ENCODE measurements at places on chromosomes 4 and X.

GRCh38 chr4:52572936-52573485, 86.1 kb downstream of the USP46 start:
- DNase-seq = peak; percentile 17

GRCh38 chr4:13528821-13529127, 15.5 kb downstream of the NKX3-2 start:
- no peak for DNase-seq

DNA sequence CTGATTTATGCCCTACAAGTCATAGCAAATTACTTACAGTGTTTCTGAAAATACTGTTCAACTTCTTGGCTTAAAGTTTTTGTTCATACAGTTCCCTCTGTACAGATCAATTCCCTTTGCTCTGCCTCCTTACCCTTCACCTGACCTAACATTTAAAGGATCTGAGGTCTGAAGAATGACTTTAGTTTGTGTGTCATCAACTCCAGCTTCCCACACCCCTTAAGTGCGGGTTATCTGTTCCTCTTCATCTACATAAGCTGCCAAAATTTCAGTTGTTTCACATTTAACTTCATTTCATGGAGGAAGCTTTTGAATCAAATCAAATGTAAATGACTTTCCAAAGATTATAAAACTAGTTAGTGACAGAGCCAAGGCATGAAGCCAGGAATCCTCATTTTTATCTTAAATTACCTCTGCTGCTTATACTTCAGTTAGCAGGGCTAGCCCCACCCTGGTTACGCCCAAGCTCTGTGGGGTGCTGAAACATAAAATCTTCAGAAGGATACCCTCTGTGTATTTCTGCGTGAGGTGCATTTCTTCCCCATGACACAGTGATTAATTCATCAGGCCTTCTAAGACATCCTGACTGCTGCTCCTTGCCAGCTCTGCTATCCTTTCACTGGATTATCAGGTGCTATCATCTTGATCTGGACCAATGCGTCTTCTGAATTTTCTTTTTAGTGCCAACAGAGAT, 16.5 kb downstream of the CXCL1 start:
- DNase-seq = no peak

- no peak for DNase-seq
These were observed 2.2 kb upstream of the IQSEC2 start for GRCh38 chrX:53283567-53283966.

DNA sequence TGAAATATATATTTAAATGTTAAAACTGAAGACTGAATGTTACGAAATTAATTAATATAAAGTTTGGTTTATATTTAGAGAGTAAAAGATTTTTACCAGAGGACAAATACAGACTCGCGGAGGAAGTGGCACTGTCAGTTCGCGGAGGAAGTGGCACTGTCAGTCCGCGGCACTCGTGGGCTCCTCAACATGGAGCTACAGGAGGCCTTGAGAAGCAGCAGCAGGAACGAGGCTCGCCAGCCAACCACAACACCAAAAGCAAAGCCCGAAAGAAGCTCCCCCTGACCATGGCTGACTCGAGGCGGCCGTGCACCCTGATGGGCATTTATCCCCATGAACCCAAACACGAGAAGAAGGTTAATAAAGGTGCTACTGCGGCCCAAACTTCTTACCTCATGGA, 125.3 kb upstream of the PABPC4L start:
- no peak for DNase-seq

DNA sequence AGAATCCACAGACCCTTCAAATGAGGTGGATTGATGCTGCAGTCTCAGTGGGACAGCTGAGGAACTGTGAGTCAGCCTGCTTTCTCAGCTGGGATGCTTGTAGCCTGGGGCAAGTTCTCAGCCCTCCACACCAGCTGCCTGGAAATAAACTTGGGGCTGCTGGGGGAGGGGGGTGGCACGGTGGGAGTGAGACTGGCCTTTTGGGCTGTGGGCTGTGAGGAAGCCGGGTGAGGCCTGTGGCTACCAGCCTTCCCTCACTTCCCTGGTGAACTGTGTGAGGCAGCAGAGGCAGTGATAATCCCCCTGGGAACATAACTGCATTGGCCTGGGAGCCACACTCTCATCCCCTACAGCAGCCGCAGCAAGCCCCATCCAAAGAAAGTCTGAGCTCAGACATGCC, 114.5 kb upstream of the GUCY1A1 start:
- DNase-seq = no peak

GRCh38 chr4:1411436-1412375, 5.5 kb upstream of the NKX1-1 start:
- no peak for DNase-seq

DNA sequence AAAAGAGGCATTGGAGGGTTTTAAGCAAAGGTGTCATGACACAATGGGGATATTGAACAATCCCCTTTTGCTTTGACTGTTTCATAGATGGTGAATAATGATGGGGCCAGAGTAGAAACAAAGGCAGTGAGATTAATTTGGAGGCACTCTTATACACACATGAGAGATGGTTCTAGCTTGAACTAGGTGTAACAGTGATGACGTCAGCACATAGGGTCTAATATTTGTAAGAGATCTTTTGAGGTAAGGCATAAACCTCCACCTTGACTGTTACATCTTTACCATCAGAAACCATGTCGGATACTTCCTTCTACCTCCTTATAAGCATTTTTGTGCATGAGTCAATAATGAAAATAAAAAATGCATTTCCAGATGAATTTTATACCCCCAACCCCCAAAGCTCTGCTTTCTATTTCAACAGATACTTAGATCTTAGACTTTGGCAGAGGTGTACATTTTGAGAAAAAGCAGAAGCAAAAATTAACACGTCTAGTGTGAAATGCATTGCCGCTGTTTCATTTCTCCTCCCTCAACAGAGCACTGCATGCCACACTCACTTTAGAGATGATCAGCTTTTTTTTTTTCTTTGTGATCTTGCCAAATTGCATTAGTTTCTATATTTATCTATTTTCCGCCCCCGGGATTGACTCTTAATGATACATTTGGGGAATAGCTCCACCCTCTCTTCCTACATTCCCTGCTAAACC, 87.2 kb downstream of the HS3ST1 start:
- DNase-seq = no peak

GRCh38 chrX:44042751-44043150, 69.6 kb upstream of the NDP start:
- no peak for DNase-seq

- no peak for DNase-seq
These were observed 1618.0 kb upstream of the PCDH10 start for GRCh38 chr4:131531087-131531486.

DNA sequence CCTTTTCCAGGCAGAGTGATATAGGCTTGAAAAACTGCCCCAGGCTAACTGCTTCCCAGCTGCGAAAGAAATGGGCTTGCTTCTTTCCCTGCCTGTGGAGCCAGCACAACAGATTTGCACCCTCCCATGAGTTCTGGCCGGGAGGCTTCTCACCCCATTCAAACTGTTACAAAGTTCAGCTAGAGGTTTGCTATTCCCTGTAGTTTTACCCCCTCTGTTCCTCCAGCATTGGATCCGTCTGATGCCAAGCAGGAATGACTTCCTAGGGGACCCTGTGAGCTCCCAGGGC, 87.6 kb upstream of the NDST4 start:
- no peak for DNase-seq

- no peak for DNase-seq
These were observed 40.9 kb upstream of the DCLK2 start for GRCh38 chr4:150037251-150037856.

DNA sequence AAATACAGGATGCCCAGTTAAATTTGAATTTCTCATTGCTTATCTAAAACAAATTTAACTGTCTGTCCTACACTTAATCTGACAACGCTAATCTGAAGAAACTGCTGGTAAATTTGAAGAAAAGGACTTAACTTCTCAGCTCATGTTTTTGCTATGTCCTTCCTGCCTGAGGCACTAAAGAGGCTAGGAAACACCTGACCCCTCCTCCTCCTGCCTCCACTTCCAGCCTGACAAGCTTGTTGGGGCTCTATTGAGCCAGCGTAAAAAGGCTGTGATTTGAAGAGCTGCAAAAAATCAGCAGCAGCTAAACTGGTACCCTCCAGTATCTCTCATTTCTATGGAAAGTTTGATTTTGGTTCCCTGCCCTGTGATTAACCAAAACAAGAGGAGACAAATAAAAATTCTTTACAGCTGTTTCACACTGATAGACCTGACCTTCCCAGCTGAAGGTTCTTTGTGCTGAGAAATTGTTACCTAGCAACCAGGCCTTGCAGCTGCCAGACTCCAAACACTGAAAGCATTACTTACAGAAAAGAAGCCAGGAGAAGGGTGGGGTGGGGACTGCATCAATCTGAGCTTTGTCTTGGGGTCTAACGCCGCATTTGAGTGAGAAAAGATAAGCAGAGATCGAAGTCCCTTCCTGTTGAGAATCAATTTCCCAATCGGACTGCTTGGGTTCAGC, 35.0 kb downstream of the DCX start:
- no peak for DNase-seq

DNA sequence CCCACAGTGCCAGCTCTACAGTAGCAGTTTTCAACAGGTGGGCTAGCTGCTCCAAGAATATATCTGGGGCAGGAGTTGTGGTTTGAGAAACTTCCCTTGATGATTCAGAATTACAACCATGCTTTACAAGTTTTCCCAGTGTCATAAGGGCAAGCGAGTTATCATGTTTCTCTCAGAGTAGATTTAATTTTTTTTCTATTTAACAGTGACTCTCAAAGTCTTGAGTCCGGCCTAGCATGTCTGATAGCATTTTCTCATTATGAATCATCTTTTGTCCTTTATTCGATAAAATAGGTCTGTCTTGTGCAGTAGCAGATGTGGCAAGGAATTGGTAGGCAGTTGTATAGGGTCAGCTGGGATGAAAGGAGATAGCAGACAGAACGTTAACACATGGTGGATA, 62.2 kb upstream of the SPANXD start:
- peak; percentile 1 for DNase-seq

GRCh38 chrX:7093305-7093704, 54.2 kb upstream of the STS start:
- no peak for DNase-seq

DNA sequence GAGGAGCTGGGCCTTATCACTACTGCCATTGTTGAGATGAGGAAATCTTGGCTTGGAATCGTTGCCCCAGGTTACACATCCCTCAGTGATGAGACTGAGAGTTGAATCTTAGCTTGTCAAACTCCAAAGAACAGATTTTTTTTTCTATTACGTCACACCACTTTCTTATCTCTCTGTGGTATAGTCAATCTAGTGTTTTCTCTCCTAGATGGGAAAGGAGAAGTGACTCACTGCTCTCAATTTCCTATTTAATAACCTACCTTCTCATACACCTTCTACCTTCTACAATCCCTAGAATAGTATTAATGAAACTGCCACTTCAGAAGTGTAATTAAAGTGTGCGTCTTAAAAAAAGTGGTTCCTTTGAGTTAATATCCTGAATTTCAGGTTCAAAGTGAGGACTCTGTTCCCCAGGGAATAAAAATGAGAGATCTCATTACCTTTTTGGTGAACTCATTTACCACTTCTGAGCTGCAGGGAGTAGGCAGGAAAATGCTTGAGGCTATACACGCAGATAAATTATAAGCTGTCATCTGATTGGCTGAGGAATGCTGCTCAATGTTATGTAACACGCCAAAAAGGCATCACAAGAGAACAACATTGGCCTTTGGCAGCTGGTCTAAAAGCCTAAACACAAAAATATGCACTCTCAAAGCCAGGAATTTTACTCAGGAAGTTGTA, 59.3 kb downstream of the MAD2L1 start:
- DNase-seq = no peak

GRCh38 chr4:7183780-7184460, 8.4 kb upstream of the SORCS2 start:
- DNase-seq = no peak

- DNase-seq = peak; percentile 72
These were observed 53.8 kb upstream of the OTUD4 start for GRCh38 chr4:145234091-145234706.

DNA sequence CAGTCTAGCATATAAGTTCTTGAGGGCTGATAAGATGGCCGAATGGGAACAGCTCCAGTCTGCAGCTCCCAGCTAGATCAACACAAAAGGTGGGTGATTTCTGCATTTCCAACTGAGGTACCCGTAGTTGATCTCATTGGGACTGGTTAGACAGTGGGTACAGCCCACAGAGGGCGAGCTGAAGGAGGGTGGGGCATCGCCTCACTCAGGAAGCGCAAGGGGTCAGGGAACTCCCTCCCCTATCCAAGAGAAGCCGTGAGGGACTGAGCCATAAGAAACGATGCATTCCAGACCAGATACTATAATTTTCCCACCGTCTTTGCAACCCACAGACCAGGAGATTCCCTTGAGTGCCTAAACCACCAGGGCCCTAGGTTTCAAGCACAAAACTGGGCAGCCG, 109.0 kb downstream of the RPS6KA6 start:
- no peak for DNase-seq

DNA sequence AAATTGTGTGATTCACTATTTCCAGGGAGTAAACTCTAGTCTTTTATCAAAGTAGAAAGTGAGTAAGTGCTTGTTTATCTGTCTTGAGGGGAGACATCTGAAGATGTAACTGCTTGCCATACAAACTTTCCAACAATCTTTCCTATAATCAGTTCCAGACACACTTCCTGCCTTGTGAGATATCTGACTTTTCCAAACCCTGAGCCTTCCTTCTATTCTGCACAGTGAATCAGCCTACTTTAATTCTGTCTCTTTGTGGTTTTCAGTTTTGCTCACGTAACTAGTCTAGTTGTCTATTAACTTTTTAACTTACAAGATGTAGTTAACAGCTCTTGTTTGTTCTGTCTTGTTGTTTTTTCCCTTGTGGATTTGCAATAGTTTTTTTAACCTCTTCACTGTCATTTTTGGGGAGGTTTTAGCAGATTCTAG, 947.8 kb downstream of the C4orf33 start:
- DNase-seq = no peak

DNA sequence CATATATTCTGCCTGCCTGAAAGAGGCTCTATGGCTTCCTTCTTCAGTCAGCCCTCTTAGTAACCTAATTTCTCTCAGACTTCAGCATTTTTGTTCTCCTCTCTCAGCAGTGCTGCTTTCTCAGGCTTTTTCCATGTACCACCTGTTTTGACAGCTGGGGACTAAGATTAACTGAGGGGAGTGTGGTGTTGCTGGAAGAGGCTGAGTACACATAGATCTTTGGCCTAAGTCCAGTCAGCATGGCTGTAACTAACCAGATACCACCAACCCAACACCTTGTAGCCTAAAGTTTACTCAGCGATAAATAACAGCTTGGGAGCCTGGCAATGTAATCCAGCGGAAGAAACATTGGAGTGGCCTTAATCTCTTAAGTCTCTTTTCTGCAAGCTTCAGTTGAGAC, 85.5 kb downstream of the RTL3 start:
- no peak for DNase-seq

DNA sequence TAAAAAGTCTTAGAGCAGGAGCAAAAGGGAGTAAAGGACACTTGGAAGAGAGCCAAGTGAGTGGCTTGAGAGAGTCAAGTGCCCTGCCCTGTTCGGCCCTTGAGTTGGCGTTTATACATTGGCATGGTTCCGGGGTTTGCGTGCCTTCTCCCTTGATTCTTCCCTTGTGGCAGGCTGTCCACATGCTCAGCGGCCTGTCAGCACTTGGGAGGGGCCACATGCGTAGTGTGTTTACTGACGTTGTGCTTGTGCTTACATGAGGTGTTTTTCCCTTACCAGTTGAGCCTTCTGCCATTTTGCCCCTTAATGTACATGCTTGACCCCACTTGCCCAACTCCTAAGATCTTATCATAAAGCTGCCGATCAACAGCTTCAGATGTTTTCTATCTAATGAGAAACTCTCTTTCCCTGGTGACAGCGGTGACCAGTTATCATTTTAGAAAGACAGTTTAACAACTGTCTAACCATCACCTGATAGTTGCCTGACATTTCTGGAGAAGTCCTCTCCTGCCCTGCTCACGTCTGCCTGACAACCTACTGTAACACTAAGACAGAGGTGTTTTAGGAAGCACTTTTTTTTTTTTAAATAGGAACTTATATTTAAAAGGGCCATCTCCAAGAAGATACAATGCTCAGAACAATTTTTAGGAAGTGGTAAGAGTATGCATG, 49.5 kb upstream of the GC start:
- no peak for DNase-seq

All from kidney capillary endothelial cell (primary cell).